Left hindlimb (tissue), 1 donor: ENCODE measurements at places on chromosomes 7 and 10.

DNA sequence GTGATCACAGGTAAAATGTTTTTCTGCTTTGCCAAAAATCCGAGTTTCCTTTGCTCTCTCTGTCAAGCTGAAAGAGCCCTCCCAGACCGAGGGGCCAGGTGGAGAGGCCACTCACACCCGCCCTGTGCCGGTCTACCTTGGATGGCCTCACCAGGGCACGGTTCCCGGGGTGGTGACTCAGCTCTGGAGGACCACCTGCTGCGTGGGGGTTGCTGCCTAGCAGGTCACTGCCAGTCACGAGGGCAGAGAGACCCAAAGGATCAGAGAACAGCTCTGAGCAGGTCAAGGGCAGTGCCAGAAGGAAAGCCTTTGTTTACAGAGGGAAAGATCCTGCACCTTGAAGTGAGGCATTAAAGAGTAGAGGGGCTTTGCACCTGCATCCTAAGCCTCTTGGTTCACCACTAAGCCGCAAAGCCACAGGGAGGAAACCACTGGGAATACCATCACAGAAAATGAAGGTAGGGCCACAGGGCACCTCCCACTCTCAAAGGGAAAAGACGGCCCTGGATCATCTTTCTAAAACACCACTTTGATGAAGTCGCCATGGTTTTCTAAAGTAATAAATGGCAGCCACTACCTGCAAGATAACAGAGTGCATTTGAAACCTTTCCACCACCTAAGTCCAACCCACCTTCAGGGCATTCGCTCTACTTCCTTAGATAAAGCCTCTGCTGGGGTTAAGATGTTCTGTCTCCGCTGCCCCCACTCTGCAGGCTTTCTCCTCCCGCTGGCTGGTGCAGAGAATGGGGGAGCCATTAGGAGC, 160.3 kb upstream of the KLF14 start:
- DNase-seq, result peak; percentile 48

- DNase-seq, result no peak
These were observed 12.1 kb downstream of the CSTF2T start for GRCh38 chr10:51687296-51687695.

GRCh38 chr10:79052291-79053080, 16.3 kb upstream of the ZMIZ1 start:
- peak; percentile 42 for DNase-seq

- no peak for DNase-seq
These were observed 297.8 kb downstream of the DNAJB6 start for GRCh38 chr7:157634401-157635147.

- no peak for DNase-seq
These were observed 104.2 kb downstream of the FAM204A start for GRCh38 chr10:118237930-118238329.

DNA sequence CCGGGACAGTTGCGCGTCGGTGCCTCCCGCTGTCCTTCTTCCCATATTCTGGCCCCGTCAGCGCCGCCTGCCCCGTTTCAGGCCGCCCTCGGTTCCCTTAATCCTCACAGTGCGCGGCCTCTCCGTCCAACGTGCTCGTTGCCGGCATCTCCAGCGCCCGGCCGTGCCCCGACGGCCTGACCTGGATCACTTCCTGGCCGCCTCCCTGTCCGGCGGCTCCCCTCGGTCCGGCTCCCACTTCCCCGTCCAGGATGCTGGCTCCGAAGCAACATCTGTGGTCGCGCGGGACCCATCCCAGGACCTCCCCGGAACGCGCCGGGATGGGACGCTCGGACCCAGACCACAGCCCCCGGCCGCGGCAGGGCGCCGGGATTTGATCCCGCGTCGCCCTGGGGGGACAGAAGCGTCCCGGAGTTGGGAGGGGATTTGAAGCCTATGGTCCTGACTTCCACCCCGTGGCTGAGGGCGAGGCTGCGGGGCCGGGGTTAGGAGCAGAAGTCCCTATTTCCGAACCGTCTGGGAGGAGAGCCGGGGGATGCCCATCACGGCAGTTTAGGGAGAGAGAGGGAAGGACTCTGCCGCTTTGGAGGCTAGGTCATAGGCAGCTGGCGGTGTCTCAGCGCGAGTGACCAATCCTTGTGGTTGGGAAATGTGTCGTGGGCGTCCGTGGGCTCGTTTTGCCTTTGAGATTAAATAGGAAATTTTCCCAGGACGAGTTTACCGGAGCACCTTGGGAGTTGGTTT, 53.8 kb downstream of the KCTD7 start:
- no peak for DNase-seq

DNA sequence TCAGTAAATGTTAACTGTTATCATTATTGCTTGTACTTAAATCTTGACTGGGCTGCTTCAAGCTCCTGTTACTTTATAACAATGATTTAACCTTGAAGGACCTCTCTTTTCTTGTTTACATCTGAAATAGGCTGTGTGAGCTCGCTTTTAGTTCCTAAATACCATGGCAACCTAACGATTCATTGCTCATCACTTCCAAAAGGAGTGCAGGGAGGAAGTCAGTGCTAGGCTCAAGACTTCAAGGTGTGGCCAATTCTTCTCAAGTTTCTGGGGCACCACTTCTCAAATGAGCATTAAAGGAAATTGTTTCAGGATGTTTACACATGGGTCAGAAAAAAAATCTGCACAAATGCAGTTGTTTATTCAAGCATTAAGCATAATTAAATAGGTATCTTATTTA, 284.2 kb downstream of the MTERF1 start:
- DNase-seq, result no peak

- DNase-seq, result no peak
These were observed 139.2 kb downstream of the CHCHD3 start for GRCh38 chr7:132942701-132943100.
